ENCODE measurements at places on chromosomes 7 and 10.

GRCh38 chr7:151389768-151390597 is 19.9 kb downstream of the WDR86 start:
- no peak for DNase-seq

- DNase-seq, result peak; percentile 84
Measured at GRCh38 chr10:28367929-28368484, 65.1 kb upstream of the MPP7 start.

- no peak for DNase-seq
Measured at GRCh38 chr7:34096777-34097176, 191.4 kb downstream of the BMPER start.

DNA sequence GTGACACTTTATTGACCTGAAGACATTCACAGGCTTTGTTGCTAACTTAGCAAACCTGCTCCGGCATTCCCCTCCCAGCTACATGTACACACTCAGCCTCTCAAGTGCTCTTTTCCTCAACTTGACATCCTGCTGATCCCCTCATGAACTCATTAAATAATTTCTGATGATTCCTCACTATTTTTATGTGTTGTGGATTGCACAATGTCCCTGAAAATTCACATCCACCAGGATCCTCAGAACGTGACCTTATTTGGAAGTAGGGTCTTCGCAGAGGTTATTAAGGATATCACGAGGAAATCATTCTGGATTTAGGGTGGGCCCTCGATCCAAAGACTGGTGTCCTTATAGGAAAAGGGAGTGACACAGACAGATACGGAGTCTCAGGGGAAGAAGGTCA is 27.3 kb downstream of the FIGNL1 start:
- no peak for DNase-seq

DNA sequence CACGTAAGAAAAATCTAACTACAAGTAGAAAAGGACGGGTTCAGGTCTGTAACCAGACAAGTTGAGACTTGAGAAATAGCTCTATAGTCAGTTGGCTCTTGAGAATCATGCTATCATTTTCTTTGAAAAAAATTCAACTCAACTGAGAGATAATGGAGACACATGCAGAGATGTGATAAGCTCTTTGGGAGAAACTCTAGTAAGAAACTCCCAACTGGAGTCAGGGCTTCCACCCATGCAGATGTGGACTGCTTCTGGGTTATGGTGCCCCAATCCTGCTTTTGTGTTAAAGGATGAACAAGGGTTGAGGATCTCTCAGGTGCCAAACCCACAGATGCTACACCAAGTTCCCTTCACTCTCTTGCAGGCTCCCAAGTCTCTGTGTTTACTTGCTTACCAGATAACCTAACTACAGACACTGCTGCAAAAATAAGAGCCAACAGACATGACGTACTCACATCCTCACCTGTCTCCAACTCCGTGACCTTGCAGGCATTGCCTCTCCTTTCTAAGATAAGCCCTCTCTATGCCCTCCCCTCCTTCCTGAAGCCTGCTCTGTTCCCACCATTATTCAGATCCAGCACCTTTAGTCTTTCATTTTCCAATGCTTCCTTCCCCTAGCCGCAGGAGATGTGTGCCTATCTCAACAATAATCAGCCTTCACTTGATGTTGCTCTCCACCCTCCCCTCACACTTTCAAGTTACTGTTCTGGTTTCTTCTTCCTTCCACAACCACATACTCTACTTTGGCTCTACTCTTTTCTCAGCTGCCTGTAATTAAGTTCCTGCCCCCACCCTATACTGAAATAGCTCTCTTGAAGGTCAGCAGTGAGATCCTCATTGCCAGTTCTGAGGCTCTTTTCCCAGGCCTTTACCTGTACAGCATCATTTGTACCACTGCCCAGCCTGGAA is 130.0 kb downstream of the ICA1 start:
- DNase-seq, result peak; percentile 26

GRCh38 chr10:3622845-3623621 is 162.0 kb downstream of the KLF6 start:
- no peak for DNase-seq

- DNase-seq, result no peak
Measured at GRCh38 chr7:1864161-1864940, 194.3 kb downstream of the ELFN1 start.

GRCh38 chr10:92691591-92692079 is 1.9 kb downstream of the HHEX start:
- DNase-seq, result no peak

GRCh38 chr10:27390681-27391080 is 113.4 kb upstream of the RAB18 start:
- no peak for DNase-seq

- DNase-seq, result no peak
Measured at GRCh38 chr7:114976666-114977065, 54.8 kb downstream of the MDFIC start.

All from CD8-positive, alpha-beta memory T cell (primary cell).